ENCODE measurements at places on chromosomes 11 and 22. TPM values are rescaled to one million over a fixed set of nuclear protein-coding genes. Genes with fewer than 3 reads are reported as not detected.

The SUSD2 gene
- 1.9 TPM for total RNA-seq

GRCh38 chr11:8030526-8031247, 43.5 kb downstream of the EIF3F start:
- DNase-seq: no peak

- DNase-seq: no peak
Measured at GRCh38 chr11:128965485-128965884, 22.8 kb upstream of the TP53AIP1 start.

GRCh38 chr11:3861683-3862082, 6.2 kb downstream of the STIM1 start:
- no peak for DNase-seq

DNA sequence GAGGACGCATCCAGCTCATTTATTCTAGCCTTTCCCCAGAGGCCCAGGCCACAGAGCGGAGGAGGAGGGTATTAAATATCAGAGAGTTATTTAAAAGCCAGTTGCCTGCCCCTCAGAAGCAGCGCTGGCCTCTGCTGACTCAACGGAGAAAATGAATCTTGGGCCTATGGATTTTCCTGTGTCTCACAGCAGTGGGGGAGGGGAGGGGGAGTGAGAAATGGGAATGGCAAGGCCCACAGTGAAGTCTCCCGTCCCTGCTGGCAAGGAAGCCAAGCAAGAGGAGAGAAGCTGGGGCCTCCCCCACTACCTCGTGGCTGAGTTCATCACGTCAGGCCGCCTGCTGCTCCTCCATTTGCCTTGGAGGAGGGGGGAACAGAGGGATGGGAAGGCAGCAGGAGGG, 4.5 kb upstream of the TPBGL start:
- no peak for DNase-seq

Measured in naive thymus-derived CD4-positive, alpha-beta T cell (primary cell).